Activated T-helper 17 cell treated with anti-CD3 and anti-CD28 coated beads, Interleukin-2, amount 50 U/mL, for 72 hours (primary cell): ENCODE measurements at places on chromosomes 11 and 22.
A peak's percentile ranks its signal among the peaks of the same experiment; 100 is the strongest.

DNA sequence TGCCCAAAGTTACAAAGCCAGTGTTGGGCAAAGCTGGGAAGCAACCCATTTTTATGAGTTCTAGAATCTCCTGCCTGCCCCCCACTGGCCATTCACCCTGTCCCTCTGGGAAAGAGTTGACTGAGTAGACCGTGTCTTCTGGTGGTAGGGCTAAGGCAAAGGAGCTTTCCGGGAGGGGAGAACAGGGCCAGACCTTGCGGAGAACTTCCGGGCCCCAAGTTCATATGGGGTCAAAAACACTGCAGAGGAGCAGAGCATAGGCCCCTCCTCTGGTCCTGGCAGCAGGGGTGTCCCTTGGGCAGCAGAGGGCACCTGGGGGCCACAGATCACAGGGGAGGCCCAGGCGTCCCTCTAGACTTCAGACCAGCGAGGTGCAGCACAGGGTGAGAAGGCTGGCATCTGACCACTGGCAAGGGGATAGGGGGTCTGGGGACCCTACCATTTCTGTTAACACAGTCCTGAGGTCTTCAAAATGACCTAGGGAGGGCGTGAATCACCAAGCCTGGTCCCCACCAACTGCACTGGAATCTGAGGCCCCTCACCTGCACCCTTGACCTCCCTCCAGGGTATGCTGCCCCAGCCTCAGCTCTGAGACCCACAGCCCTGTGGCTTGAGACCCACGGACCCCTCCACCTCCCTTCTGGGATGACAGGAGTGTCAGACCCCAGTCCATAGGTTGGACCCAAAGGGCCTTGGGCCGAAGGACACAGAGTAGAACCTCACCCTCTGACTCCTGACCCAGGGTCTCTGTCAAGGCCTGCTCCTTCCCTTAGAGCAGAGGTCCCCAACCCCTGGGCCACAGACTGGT is 1.3 kb upstream of the ARAP1 start:
- H3K4me1 ChIP-seq, result peaks cover 17% of the 10 kb centered on the region
- H3K4me3 ChIP-seq, result peak overlapping the region; percentile 99
- H3K36me3 ChIP-seq, result peaks cover 5% of the 10 kb centered on the region

- peaks cover 18% of the 10 kb centered on the region for H3K4me1 ChIP-seq
- H3K4me3 ChIP-seq, result no peak overlapping the region
- no peaks in the 10 kb centered on the region for H3K27me3 ChIP-seq
- H3K36me3 ChIP-seq, result peaks cover 80% of the 10 kb centered on the region
- ATAC-seq, result no peak
- H3K27ac ChIP-seq, result peak overlapping the region; percentile 63
Measured at GRCh38 chr11:119126675-119127268, 5.4 kb downstream of the HINFP start.

DNA sequence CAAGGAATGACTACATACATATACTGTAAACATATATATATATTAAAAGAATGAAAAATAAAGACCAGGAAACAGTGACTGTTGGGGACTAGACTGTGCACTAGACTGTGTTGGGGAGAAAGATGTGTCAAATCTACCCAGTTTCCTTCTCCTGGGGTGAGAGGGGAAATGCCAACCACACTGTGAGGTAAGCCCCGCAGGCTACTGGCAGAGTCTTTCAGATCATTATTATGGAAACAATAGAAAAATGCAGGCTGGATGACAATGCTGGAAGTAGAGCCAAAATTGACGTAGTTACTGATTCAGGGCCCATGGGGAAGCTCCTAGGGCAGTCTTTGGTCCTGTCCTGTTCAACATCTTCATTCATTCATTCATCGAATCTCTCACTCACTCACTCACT is 101.4 kb downstream of the C11orf58 start:
- H3K27ac ChIP-seq, result no peak overlapping the region
- peaks cover 17% of the 10 kb centered on the region for H3K36me3 ChIP-seq
- peaks cover under 1% of the 10 kb centered on the region for H3K4me1 ChIP-seq
- H3K27me3 ChIP-seq, result no peaks in the 10 kb centered on the region

GRCh38 chr11:121004206-121004840 is 19.6 kb upstream of the TBCEL start:
- H3K27ac ChIP-seq, result no peak overlapping the region
- peaks cover 31% of the 10 kb centered on the region for H3K27me3 ChIP-seq
- no peaks in the 10 kb centered on the region for H3K4me1 ChIP-seq
- H3K36me3 ChIP-seq, result no peaks in the 10 kb centered on the region

- H3K27me3 ChIP-seq, result no peaks in the 10 kb centered on the region
- H3K4me3 ChIP-seq, result no peak overlapping the region
- no peak for ATAC-seq
- H3K36me3 ChIP-seq, result no peaks in the 10 kb centered on the region
- H3K27ac ChIP-seq, result no peak overlapping the region
Measured at GRCh38 chr11:104926771-104927611, 28.7 kb upstream of the CASP12 start.

- no peak overlapping the region for H3K4me3 ChIP-seq
- H3K4me1 ChIP-seq, result peaks cover 4% of the 10 kb centered on the region
- H3K27ac ChIP-seq, result no peak overlapping the region
- H3K36me3 ChIP-seq, result peaks cover 14% of the 10 kb centered on the region
- no peak for ATAC-seq
Measured at GRCh38 chr11:75485742-75486141, 40.0 kb downstream of the GDPD5 start.

GRCh38 chr11:21475276-21475675 is 717.6 kb upstream of the ANO5 start:
- no peak overlapping the region for H3K27ac ChIP-seq
- H3K4me3 ChIP-seq, result no peak overlapping the region
- H3K27me3 ChIP-seq, result no peaks in the 10 kb centered on the region
- H3K4me1 ChIP-seq, result no peaks in the 10 kb centered on the region
- no peaks in the 10 kb centered on the region for H3K36me3 ChIP-seq

DNA sequence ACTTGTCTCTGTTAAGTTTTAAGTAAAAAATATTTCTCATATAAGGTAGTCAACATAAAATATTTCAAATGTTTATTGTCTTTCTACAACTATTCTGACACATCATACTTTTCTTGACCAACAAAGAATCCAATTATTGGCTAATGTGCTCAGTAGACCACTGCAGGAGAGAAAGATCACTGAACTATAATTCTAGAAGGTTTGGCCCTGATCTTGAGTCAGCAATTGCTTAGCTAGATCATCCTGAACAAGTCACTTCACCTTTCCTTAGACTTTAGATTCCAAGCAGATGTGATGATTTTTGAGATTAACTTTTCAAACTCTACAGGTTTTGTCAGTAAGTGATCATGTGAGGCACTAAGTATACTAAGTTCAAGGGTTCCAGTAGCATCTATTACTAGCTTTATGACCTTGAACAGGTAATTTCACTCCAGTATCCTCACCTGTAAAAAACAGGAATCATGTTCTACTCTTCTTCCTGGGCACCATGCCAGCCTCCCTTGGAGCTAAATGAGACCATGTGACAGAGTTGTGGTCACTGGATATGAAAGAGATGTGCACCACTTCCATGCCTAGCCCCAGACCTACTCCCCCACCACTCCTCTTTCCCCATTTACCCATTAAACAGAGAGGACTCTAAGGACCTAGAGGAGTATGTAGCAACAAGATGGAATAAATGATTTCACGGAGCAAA is 17.3 kb downstream of the PGM2L1 start:
- no peak for ATAC-seq
- H3K27ac ChIP-seq, result no peak overlapping the region
- H3K4me1 ChIP-seq, result no peaks in the 10 kb centered on the region
- H3K36me3 ChIP-seq, result no peaks in the 10 kb centered on the region
- H3K27me3 ChIP-seq, result no peaks in the 10 kb centered on the region
- H3K4me3 ChIP-seq, result no peak overlapping the region

GRCh38 chr11:95434489-95435057 is 203.6 kb upstream of the SESN3 start:
- no peak overlapping the region for H3K4me3 ChIP-seq
- no peak overlapping the region for H3K27ac ChIP-seq
- H3K27me3 ChIP-seq, result peaks cover 8% of the 10 kb centered on the region

DNA sequence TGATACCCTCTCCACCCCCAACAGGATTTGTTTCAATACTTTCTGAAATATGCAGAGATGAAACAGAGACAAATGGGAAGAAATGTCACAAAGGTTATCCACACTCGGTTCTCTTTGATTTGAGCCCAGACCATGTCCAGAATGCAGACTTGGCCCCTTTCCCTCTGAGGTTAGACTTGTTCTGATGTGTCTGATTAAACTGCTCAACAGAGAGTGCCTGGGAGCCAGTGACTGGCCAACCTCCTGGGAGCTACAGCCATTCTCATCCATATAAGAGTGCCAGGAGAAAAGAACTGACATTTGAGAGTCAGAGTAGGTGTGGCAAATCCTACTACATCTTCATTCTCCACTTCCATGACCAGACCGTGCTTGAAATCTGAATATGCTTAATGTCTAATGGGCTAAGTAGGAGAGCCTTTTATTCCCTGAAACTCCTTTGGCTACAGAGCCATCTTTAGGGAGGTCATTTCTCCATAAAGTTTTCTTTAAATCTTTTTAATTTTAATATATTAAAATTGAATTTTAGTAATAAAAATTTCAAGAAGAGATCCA is 201.4 kb downstream of the BLID start:
- ATAC-seq, result no peak
- no peaks in the 10 kb centered on the region for H3K4me1 ChIP-seq
- H3K27me3 ChIP-seq, result peaks cover 4% of the 10 kb centered on the region
- no peak overlapping the region for H3K4me3 ChIP-seq
- no peak overlapping the region for H3K27ac ChIP-seq
- H3K36me3 ChIP-seq, result no peaks in the 10 kb centered on the region

- H3K36me3 ChIP-seq, result no peaks in the 10 kb centered on the region
- no peaks in the 10 kb centered on the region for H3K4me1 ChIP-seq
- H3K27ac ChIP-seq, result no peak overlapping the region
- ATAC-seq, result no peak
- H3K27me3 ChIP-seq, result peaks cover 4% of the 10 kb centered on the region
Measured at GRCh38 chr11:68998390-68998911, 14.6 kb downstream of the MRGPRF start.

DNA sequence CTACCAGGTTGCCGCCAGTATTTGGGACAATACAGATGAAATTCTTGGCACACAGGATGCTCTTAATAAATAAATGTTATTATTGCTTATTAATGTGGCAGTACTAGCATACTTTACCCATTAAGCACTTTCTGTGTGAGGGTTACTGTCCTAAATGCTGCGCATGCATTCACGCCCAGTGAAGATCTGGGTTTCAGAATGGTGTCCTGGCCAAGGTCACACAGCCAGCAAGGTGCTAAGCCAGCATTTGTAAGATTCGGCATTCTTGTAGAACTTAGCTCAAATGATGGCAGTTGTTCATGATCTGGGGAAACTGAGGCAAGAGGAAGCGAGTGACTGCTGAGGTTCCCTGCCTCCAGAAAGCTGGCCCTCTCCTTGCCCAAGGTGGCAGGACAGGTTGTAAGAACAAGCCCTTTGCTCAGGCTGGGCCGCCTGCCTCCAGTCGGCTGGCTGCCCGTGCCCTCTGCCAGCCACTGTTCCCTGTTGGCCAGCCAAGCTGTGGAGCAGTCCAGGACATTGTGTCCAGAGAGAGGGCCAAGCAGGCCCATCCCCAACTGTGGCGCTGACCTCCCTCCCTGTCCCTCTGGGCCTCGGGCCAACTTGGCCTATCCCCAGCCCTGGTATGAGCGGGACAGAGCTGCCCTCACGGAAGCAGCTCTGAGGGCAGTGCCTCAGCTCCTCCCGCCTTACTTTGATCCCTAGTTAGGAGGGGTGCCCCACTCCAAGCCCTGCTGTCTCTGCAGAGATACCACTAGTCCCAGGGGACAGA is 28.8 kb downstream of the TOB2 start:
- no peak overlapping the region for H3K27ac ChIP-seq
- H3K27me3 ChIP-seq, result no peaks in the 10 kb centered on the region
- H3K4me3 ChIP-seq, result no peak overlapping the region
- peaks cover 3% of the 10 kb centered on the region for H3K4me1 ChIP-seq
- no peak for ATAC-seq

DNA sequence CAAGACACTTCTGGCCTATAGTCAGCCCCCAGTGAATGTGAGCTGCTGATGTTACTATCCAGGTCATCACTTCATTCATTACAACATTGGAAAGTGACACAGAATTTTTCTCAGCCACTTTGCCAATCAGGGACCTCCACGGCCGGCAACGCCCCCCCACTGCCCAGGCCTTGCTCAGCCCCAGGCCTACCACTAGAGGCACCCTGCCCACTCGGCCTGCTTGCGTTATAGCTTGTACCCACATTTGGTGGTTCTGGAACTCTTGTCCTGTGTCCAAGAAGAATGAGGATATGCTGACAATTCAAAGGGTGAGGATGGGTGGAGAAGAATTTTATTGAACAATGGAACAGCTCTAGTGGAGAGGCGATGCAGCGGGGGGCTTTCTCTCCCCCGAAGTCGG is 96.2 kb downstream of the TSPAN18 start:
- peaks cover 11% of the 10 kb centered on the region for H3K4me1 ChIP-seq
- no peak overlapping the region for H3K4me3 ChIP-seq
- no peak overlapping the region for H3K27ac ChIP-seq
- H3K36me3 ChIP-seq, result no peaks in the 10 kb centered on the region

- H3K4me1 ChIP-seq, result no peaks in the 10 kb centered on the region
- no peaks in the 10 kb centered on the region for H3K36me3 ChIP-seq
- ATAC-seq, result no peak
- H3K27ac ChIP-seq, result no peak overlapping the region
Measured at GRCh38 chr22:33747029-33747428, 173.2 kb downstream of the LARGE1 start.

DNA sequence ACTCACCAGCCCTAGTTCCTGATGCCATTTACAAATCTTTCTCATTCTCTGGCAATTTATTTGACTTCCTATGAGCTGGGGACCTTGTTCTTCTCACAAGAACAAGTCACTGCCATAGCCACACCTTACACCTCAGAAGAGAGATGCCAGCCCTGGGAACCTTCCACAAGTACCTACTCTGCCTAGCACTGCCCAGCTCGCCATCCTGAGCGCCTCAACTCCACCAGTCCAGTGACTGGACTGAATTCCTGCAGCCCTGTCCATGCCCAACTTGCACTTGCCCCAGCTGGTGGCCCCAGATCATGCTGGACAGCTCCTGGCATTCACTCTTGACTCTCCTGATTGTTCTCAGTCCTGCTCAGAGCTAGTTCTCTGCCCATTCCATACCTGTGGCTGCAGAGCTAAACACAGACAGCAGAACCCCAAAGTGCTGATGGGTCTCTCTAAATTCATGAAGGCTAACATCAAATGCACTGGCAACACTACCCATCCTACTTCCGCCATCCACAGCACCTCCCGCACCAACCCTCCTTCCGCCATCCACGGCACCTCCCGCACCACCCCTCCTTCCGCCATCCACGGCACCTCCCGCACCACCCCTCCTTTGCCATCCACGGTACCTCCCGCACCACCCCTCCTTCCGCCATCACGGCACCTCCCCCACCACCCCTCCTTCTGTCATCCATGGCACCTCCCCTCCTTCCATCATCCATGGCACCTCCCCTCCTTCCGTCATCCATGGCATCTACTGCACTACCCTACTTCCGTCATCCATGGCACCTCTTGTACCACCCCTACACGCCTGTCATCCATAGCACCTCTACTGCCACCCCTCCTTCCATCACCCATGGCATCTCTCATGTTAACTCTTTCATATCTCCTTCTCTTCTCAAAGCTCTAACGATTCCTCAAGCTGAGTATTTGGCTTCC is 23.6 kb upstream of the SLC25A1 start:
- no peaks in the 10 kb centered on the region for H3K36me3 ChIP-seq
- no peak overlapping the region for H3K27ac ChIP-seq
- no peak overlapping the region for H3K4me3 ChIP-seq
- no peaks in the 10 kb centered on the region for H3K4me1 ChIP-seq
- no peak for ATAC-seq

- H3K27ac ChIP-seq, result no peak overlapping the region
- peaks cover 8% of the 10 kb centered on the region for H3K36me3 ChIP-seq
- no peak for ATAC-seq
- H3K4me3 ChIP-seq, result no peak overlapping the region
- H3K4me1 ChIP-seq, result no peaks in the 10 kb centered on the region
Measured at GRCh38 chr11:7604331-7604955, 68.9 kb downstream of the CYB5R2 start.
